Dermis blood vessel endothelial cell (primary cell): ENCODE measurements at places on chromosomes 16 and 17.

GRCh38 chr16:27414788-27415431, 12.9 kb downstream of the IL21R start:
- no peak for DNase-seq

GRCh38 chr17:49691677-49692191, 13.8 kb upstream of the SPOP start:
- no peak for DNase-seq

DNA sequence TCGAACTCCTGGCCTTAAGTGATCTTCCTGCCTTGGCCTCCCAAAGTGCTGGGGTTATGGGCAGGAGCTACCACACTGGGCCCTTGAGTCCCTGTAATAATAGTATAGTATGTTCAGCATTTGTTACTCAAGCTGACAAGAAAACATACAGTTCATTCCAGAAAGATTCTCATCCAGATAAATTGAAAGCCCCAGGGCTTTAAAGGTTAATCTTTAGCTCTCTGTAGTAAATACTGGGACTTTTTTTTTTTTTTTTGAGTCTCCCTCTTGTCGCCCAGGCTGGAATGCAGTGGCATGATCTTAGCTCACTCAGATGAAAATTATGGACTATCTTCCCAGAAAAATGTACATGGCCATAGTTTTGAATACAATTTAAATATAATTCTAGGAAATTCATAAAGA, 11.0 kb downstream of the BRCA1 start:
- DNase-seq: no peak

DNA sequence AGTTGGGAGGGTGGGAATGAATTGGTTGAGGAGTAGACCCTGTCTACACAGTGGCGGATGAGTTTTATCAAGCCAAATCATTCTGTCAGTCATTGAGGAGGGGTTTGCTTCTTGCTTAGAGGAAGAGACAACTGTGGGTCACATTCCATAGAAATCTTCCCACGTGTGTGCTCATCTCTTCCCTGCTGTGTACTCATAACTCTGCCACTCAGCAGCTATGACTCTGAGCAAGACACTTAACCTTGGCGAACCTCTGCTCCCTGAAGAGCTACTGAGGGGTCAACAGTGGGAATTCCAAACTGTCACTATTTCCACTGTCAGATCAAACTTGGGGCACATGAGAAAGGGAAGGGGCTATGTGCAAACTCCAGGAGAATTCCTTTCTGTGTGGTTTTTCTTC, 72.6 kb upstream of the COX10 start:
- DNase-seq: no peak

DNA sequence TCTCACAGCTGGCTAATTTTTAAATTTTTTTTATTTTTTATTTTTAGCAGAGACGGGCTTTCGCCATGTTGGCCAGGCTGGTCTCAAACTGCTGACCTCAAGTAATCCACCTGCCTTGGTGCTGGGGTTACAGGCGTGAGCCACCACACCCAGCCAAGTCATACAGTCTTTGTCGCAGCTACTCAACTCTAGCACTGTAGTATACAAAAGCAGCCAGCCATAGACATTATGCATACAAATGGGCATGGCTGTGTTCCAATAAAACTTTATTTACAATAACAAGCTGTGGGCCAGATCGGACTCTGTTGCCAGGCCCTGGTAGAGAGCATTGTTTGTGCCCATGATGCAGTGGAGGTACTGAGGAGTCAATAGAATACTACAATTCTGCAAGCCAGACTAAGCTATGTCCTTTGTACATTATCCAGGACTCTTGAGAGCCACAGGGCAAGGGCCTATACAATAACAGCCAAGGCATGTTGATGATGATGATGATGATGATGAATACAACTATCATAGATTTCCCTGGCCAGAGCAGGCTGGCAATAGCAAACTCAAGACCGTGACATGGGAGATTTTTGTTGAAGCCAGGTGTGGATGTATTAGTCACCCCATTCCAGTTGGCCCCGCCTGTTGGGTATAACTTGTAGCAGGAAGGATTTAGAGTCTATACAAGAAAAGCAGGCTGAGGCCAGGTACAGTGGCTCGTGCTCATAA, 101.8 kb downstream of the MYH11 start:
- DNase-seq: no peak

- no peak for DNase-seq
Measured at GRCh38 chr16:27582883-27583282, 32.9 kb downstream of the KATNIP start.

DNA sequence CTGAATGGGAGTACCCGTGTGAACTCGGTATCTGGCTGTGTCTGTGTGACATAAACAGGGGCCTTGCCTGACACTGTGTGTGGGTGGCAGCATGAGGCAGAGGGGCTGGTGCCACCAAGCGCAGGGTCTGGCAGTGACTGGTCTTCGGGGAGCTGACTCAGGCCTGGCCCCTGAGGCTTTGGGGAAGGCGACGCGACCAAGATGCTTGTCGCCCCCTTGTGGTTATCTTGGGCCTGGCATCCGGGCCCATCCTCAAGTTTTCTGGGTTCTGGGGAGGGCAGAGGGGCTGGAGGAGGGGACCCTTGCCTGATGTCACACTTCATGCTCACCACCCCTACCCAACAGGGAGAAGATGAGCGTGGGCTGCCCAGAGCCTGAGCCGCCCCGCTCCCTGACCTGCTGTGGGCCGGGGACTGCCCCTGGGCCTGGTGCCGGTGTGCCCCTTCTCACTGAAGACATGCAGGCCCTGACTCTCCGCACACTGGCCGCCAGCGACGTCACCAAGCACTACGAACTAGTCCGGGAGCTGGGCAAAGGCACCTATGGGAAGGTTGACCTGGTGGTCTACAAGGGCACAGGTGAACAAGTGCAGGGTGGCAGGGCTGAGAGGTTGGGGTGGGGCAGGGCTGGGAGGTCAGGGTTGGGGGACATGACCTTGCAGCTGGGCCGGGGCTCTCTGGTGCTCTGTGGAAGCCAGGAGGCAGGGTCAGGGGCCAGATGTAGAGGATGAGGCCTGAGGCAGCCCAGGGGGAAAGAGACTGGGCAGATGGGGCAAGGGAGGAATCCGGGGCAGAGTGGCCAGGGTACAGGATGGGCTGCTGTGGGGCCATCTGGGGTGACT, 24.9 kb downstream of the SBK1 start:
- peak; percentile 68 for DNase-seq

- no peak for DNase-seq
Measured at GRCh38 chr17:76345377-76345974, 8.2 kb downstream of the PRPSAP1 start.

DNA sequence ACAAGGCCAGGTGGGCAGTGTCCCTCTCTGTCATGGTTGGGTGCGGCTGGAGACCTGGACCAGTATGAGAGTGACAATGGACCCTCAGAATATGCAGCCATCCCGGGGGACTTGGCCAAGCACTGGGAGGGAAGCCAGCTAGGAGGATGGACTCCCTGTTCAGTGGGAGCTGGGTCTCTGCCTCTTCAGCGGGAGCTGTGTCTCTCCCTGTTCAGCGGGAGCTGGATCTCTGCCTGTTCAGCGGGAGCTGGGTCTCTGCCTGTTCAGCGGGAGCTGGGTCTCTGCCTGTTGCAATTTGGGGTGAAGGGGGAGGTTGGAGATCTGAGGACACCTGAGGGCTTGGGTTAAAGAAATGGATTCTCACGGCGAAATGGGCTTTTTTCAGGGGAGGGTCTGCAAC, 3.8 kb upstream of the PRSS33 start:
- DNase-seq: no peak

DNA sequence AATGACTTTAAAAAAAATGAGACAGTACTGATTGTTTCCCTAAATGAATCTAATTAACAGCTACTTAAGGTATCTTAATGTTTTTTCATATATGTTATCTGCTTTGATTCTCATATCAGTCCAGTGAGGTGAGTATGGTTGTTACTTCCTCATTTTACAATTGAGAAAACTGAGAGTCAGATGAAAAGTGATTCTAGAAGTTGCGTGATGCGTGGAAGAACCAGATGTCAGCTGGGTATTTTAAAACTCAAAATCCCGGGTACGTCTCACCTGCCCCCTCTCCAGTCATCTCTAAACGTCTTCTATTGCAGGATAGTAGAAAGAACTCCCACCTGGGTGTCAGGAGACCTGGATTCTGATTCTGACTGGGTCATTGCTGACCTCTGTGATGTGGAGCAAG, 89.2 kb downstream of the MAP2K6 start:
- DNase-seq: no peak

DNA sequence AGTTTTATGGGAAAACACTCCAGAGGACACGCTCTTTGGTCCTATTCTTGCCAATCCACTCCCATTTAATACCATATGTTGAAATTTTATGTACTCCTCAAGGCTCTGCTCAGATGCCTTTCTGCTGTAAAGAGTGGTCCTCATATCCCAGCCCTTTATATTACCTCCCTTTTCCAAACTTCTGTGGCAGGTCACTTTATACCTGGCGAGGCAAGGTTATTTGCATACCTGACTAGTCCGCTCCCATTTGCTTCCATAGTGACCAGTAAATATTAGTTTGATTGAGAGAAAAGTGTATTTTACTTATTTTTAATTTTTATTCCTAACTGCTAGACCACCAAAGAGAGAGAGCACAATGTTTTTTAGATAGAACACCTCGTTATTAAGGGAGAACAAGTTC, 17.3 kb downstream of the KRT12 start:
- DNase-seq: no peak

DNA sequence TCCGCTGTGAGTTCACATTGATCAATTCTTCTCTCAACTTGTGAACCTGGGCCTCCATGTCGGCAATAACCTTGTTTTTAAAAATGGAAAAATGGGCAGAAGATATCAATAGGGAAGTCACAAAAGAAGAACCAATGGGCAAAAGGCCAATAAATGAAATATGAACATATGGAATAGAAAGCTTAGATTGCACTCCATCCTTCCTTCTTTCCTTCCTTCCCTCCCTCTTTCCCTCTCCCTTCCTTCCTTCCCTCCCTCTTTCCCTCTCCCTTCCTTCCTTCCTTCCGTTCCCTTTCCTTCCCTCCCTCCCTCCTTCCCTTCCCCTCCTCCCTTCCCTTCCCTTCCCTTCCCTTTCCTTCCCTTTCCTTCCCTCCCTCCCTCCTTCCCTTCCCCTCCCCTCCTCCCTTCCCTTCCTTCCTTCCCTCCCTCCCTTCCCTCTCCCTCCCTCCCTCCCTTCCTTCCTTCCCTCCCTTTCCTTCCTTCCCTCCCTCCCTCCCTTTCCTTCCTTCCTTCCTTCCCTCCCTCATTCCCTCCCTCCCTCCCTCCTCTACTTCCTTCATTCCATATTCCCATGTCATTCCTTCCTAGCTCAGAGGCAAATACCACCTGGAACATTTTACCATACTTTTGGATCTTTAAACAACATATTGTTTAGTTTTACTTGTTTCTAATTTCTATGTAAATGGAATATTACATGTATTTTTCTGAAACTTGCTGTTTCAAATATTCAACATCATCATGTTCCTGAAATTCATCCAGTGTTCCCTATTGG, 290.7 kb upstream of the AXIN2 start:
- DNase-seq: no peak

GRCh38 chr17:73595479-73595878, 48.8 kb downstream of the SDK2 start:
- no peak for DNase-seq

DNA sequence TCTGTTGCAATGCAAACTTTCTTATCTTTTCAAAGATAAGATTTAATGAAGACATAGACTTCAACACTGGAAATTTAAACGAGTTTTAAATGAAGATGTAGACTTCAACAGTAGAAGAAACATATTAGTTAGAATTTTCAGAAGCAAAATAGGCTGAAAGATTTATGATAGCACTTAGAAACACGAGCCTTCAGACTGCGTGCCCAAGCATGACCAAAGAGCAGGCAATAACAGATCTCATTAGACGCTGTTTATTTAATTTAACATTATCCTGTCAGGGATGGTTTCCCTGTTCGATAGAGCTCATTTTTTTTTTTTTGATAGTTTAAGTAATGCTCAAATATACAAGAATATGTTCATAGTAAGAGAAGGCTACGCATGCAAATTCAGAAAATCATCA, 604.7 kb upstream of the SOX9 start:
- DNase-seq: no peak

DNA sequence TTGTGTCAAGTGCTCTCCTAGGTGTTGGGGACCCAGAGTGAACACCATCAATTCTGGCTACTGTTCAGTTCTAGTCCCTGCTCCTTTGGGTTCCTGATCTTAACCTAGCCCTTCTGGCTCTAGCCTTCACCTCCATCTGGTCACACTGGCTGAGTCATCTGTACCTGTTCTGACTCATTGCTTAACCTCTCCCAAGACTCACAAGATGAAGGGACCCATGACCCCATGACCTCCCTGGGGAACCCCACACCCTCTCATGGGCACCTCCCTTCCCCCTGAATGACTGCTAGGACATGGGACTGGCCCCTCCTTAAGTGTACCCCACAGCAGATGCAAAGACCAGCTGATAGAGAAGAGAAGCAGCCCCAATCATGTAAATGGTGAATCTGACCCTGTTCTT, 345.8 kb upstream of the CDH5 start:
- no peak for DNase-seq

DNA sequence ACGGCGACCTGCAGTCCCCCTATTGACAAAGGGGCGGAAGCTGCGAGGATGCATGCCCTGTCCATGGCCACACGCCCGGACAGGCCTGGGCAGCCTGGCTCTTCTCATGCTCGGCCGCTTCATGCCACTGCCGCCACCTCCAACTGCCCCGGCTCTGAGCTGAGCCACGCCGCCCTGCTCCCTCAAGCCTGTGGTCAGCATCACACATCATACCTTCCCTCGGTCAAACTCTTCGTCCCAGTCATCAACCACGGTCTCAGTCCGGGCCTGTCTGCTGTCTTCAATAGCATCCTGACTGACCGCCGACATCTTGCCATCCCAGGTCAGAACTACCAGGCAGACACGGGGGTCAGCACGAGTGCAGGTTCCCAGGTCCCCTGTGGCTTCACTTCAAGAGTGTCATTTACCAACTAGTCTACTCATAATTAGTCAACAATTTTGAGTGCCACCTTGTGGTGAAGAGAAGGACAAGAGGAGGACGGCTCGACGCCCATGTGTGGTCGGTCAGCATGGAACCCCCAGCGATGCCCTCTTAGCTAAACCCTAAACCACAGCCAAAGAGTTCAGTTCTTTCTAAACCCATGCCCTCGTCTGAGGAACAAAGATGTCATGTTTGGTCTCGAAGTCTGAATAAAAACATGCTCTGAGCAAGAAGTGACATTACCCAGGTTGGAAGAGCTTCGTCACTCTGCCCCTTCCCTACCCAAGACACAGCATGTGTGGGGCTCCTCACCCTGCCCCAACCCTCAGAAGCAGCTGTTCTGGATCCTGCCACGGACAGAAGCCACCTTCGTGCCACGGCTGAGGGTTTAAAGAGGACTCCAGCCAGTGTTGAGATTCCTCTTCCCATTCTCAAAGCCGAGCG, 16.9 kb upstream of the CYTH1 start:
- DNase-seq: peak; percentile 63
